ENCODE measurements at places on chromosomes 6 and 20.

- peak; percentile 15 for DNase-seq
Observed at GRCh38 chr6:137696765-137697164, 170.3 kb upstream of the TNFAIP3 start.

DNA sequence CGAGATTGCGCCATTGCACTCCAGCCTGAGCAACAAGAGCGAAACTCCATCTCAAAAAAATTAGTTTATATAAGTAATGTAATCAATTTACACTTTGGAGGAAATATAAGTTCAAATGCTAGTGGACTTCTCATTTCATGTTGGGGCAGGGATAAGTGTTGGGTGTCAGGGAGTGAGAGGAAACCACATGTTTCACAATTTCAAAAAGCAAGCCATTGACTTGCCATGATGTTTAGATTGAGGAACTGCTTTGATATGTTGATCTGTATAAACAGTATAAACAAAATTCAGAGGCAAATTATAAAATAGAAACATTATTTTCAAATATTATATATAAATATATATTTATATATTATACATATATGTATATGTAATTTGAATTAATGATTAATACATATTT is 42.7 kb downstream of the FILIP1 start:
- no peak for DNase-seq

DNA sequence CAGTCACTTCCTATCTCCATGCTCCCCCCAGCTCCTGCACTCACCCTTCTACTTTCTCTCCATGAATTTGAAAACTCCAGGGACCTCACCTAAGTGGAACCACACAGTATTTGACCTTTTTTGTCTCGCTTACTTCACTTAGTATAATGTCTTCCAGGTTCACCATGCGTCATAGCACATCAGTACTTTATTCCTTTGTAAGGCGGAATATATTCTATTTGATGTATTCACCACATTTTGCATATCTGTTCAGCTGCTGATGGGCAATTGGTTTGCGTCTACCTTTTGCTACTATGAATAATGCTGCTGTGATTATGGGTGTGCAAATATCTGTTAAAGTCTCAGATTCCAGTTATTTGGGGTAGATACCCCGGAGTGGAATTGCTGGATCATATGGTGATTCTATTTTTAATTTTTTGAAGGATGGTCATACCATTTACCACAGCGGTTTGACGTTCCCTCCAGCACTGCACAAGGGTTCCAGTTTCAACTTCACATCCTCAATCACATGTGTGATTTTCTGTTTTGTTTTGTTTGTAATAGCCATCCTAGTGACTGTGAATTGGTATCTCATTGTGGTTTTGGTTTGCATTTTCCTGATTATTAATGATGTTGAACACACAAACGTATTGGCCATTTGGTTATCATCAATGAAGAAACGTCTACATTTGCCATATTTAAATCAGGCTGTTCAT is 20.3 kb upstream of the SYNDIG1 start:
- no peak for DNase-seq

- DNase-seq = no peak
Observed at GRCh38 chr6:6533176-6533575, 55.3 kb upstream of the LY86 start.

- DNase-seq = no peak
Observed at GRCh38 chr6:29924731-29925130, 17.6 kb upstream of the HLA-A start.

- no peak for DNase-seq
Observed at GRCh38 chr6:162195441-162195840, 532.1 kb downstream of the PRKN start.

DNA sequence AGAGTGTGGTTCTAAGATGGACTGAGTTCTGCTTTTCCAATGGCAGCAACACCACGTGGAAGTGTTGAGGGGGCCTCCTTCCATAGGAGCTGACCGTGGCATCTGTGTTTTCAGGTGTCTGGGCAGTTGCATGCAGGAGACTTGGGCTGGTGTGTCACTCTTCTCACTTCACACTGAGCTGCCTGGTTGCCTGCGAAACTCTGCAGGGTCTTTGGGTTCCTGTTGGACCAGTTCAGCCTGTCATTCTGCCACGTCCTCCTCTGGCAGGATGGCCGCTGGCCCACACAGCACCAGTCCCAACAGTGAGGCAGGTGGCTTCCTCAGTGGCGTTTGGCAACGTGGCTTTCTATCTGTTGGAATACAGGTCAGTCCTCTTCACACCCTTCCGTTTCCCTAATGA is 16.1 kb upstream of the UNC93A start:
- DNase-seq = no peak

DNA sequence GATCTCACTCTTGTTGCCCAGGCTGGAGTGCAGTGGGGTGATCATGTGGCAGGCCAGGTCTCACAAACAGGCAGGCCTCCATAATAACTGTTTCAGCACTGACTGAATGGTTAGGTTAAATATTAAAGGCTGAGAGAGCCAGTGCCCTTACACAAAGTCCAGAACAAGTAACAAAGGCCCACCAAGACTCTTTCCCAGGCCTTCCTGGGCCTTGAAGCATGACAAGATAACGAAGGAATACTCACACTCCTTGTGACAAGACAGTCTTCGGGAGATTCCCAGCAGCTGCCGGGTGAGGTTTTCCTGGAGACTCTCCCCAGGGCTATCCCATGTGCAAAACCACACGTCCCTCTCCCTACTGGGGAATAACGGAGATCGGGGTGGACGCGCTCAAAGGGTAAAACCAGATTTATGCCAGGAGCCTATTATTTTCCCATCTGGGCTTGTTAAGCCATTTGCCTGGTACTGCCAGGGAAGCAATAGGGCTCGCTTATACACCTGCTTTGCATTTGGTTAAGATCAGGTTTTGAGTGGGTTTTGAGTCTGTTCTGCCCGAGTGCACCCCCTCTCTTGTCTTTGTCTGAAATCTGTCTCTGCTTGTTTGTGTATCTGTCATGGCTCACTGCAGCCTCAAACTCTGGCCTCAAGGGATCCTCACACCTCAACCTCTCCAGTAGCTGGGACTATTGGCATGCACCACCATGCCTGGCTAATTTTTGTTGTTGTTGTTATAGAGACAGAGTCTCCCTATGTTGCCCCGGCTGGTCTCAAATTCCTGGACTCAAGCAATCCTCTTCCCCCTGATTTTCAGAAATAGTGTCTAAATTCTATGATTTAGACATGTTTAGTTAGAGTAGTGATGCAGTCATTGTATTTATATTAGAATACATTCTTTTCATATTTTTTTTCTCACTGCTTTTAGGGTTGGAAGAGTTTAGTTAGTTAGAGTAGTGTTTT is 1.4 kb upstream of the ENPP3 start:
- no peak for DNase-seq

DNA sequence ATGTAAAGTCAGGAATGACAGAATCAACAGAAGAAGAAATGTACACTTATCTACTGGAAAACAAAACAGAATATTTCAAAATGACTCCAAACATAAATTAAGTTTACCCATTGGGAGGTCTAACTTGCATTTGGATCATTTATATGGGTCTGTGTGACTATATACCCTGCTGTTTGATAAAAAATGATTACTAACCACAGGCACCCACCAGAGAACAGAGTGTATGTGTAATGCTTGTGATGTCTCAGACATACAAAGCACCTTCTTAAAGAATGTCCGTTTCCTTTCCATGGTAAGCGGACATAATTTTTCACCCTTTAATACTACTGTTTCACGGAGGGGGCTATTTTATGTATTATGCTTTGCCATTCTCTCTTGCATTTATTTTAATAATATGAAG is 19.2 kb downstream of the SIM1 start:
- DNase-seq = no peak

GRCh38 chr20:4717816-4718570 is 3.7 kb upstream of the PRND start:
- no peak for DNase-seq

GRCh38 chr6:168951217-168951616 is 302.4 kb downstream of the THBS2 start:
- DNase-seq = no peak

GRCh38 chr6:29552512-29553051 is 7.0 kb downstream of the UBD start:
- peak; percentile 42 for DNase-seq

DNA sequence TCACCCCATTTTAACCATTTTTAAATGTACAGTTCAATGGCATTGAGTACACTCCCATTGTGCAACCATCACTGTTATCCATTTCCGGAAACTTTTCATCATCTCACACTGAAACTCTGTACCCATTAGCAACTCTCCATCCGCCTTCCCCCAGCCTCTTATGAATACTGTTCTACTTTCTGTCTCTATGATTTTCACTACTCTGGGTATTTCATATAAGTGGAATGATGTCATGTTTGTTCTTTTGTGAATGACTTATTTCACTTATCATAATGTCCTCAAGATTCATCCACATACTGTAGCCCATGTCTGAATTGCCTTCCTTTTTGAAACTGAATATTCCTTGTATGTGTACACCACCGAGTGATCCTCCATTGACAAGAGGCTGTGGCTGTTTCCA is 92.9 kb upstream of the TOX2 start:
- DNase-seq = no peak

DNA sequence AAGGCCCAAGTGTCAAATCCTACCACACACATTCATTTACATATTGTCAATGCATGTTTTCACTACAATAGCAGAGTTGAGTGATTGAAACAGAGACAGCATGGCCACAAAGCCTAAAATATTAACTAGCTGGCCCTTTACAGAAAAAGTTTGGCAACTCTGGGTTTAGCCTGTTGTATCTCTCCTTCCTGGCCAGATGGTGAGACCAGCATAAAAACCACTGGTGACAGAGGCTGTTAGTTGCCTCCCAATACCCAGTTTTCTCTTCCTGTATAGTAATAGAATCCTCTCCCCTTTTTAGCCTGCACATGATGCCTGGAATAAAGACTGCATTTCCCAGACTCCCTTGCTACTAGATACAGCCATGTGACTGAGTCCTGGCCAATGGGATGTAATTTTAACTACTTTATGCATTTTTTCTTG is 100.0 kb upstream of the TAB2 start:
- no peak for DNase-seq

DNA sequence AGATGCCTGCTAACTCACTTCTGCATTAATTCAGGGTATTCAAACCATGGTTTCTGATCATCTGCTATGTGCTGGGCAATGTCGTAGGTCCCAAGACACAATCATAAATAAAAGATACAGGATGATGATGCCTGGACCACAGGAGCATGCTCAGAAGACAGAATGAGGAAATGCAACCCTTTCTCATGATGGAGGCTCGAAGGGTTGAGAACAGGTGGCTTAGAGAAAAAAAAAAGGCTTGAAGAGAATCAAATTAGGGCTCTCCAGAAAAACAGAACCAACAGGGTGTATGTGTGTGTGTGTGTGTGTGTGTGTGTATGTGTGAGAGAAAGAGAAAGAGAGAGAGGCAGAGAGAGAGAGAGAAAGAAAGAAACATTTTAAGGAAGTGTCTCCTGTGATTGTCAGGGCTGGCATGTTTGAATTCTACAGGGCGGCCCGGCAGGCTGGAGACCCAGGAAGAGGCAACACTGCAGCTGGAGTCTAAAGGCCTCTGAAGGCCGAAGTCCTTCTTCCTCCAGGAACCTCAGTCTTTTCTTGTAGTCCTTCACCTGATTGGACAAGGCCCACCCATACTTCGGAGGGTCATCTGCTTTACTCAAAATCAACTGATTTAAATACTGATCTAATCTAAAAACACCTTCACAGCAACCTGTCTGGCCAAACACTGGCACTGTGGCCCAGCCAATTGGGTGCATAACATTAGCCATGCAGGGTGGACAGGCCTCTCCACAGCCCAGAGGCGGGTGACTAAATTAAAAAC is 143.8 kb downstream of the ERMARD start:
- no peak for DNase-seq

GRCh38 chr6:88586371-88587149 is 376.9 kb downstream of the RNGTT start:
- no peak for DNase-seq

- no peak for DNase-seq
Observed at GRCh38 chr6:156650896-156651390, 126.2 kb upstream of the ARID1B start.

DNA sequence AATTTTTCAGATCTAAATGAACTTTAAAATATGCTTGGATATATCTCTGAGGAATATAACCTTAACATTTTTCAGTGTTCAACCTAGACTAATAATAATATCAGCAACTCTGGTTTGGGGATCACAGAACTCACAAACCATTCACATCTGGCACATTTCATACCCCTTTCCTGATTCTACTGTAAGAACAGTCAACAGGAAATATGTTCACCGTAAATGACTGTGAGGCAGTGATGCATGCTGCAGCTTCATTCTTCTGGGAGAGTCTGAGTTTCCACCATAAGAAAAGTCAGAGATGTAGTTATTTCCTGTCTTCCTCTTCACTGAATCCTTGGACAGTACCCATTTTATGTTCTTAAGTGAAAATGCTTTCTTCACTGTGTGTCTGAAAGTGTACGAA is 134.2 kb upstream of the IFNGR1 start:
- no peak for DNase-seq

DNA sequence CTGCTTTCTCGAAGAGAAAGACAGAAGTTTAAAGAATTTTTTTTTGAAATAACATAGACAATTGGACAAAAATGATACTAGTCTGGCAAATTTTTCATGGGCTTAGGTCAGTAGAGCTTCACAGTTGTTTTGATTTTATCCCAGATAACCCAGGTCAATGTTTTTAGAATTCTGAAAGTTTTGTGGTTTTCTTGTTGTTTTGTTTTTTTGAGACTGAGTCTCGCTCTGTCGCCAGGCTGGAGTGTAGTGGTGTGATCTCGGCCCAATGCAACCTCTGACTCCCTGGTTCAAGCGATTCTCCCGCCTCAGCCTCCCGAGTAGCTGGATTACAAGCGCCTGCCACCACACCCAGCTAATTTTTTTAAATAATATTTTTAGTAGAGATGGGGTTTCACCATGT is 22.8 kb downstream of the KIF13A start:
- DNase-seq = no peak

DNA sequence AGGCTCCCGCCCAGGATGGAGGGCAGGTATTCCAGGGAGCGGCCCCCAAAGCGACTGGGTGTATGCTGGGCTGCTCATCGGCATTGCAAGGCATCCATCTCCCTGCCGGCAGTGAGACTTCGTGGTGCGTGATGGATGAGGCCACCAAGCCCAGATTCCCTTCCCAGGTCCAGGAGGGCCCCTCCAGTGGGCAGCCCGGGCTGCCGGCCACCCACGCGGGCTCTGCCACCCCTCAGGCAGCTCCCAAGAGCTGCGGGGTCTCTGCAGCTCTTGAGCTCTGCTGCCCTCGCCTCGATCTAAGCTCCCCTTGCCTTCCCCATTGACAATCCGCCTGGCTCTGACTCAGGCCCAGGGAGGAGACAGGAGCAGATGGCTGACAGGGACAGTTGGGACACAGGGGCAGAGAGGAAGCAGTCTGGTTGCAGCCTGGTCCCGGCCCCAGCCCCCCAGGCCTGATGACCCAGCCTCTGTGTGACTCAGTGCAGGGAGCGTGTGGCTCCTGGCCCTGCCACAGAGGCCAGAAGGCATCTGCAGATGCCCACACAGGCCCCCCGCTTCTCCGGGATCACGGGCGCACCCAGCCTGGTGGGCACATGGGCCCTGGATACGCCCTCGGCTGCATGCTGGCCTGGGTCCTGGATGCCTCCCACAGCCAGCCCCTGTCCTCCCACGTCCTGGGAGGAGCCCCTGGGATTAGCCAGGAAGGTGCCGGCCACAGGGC is 33.0 kb downstream of the SLCO4A1 start:
- no peak for DNase-seq

- no peak for DNase-seq
Observed at GRCh38 chr6:111441678-111442243, 41.3 kb downstream of the REV3L start.

- peak; percentile 36 for DNase-seq
Observed at GRCh38 chr6:154370545-154370944, 13.9 kb upstream of the IPCEF1 start.

- DNase-seq = peak; percentile 11
Observed at GRCh38 chr6:74166849-74167248, 470.8 kb downstream of the CD109 start.

GRCh38 chr20:34131491-34131890 is 19.4 kb upstream of the EIF2S2 start:
- no peak for DNase-seq

Data from hepatocyte (in vitro differentiated cells).